Gastrocnemius medialis (tissue), 4 donors: ENCODE measurements at places on chromosomes 6 and 20. TPM values are rescaled to one million over a fixed set of nuclear protein-coding genes. Genes with fewer than 3 reads are reported as not detected.

- no peak for DNase-seq
Measured at GRCh38 chr6:118813775-118814174, 80.2 kb upstream of the ASF1A start.

The TFAP2C gene
- total RNA-seq = 0.13 TPM

The PDRG1 gene
- total RNA-seq = 7.0 TPM

DNA sequence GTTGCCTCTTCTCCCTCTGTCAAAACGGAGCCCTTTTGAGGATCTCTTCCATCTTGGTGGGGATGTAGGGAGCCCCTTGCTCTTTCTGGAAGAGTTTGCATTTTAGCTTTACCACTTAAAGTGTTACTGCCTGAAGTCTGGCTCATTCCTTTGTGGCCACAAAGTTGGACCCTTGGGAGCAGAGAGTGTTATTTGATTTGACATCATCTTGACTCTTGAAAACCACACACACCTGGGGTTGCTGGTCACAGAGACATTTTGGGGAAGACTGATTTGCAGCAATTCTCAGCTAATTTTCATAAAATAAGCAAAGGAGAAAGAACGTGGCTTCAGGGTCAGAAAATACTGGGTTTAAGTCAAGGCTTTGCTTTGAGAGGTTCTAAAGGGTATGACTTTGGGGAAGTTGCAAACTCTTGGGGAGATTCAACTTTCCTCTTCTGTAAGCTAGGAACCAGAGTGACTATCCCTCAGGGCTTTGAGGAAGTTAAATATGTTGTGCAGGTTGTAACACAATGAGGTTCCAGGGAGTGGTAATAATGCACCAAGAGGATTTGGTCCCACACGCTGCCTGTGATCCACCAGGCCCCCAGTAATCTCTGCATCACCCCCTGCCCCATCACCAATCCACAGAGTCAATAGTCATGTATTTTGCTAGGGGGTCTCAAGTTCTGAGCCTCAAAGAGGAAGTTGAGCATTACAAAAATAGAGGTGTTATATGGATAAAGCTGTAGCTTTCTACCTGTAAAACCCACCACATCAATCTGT is 141.6 kb upstream of the SLC24A3 start:
- DNase-seq = no peak

The EPHA7 gene
- 0.07 TPM for total RNA-seq

The CST5 gene
- not detected for total RNA-seq

DNA sequence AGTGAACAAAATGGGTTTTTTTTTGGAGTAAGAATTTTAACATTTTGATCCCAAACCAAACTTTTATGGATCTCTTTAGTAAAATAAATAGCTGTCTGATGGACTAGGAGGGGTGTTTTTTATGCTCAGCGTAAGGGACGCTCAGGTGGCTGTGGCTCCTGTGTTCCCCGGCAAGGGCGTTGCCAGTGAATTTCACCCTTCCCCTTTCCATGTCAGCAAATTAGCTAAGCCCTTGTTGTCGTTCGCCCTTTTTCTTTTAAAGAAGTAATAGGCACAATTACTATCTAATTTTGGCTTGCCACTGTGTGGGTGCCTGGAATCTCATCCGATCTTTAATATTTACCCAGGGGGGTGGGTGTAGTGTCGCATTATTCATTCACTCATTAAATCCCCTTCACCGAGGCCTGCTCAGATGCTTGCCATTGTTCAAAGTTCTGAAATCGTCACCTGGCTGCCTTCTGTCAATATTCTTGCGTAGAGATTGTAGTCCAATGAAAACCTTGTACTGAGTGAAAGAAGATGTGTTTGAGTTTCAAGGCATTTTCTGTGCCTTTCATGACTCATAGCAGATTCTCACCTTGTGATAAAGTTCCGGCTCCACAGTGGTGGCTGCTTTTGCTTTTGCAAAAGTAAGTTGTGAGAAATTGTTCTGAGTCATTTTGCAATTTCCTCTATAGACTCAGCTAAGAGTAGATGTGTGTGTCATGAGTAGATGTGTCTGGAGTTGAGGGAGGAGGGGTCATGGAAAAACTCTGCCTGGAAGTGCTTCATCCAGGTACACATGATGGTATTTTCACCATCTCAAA is 40.0 kb upstream of the CLDN20 start:
- no peak for DNase-seq

The RIMS4 gene
- not detected for total RNA-seq

DNA sequence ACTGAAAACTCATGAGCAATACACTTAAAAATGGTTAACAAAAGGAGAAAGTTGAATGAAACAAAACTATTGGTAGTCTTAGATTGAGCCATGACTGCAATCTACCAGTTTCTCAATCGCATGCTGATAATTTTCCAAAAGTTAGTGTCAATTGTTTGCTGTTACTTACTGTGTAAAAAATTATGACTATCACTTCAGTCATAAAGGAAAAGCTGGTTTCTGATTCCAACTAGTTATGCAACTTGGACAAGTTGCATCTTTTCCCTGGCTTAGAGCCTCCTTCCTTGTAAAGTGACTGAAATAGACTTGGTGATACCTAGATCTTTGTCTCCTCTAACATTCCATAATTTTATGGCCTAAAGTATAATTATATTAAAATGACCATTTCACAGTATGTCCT is 88.3 kb upstream of the PAK5 start:
- DNase-seq = no peak

GRCh38 chr20:16417001-16417400 is 156.2 kb downstream of the KIF16B start:
- DNase-seq = no peak

DNA sequence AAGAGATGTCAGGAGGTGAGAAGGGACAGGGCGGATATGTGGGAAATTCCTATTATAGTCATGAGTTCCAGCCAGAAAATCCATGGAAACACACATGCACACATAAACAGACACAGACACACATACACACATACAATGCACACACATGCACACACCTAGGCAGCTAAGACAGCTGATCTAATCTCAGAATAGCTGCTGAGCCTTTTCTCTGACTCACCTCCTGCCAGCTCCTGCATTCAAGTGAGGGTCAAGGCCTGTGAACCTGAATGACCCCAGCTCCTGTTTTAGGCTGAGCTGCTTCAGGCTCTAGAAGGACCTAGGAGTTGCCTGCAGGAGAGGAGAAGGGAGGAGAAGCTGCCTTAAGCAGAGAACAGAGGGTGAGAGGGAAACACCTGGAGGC is 21.6 kb upstream of the RAET1L start:
- no peak for DNase-seq
